ENCODE measurements at places on chromosomes 3 and 15.

GRCh38 chr3:43994657-43995546 lies 246.8 kb upstream of the TOPAZ1 start:
- DNase-seq: no peak

GRCh38 chr3:161177991-161178390 lies 43.1 kb upstream of the NMD3 start:
- no peak for DNase-seq

DNA sequence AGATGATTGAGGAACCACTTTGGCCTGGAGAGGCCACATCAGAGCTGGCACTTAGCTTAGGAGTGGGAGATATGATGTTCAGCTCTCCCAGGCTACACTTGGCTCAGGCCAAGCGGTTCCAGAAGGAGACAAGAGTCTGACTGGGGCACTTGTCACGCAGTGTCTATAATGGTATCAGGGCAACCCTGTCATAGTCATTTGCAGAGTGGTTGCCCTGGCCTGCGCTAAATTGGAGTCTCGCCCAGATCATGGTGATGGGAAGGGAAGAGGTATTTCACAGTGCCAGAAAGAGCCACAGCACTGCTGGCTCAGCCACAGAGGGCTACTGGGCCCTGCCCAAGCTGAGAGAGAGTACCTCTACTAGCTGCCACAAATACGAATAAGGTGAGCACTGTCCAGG lies 186.9 kb upstream of the CRBN start:
- DNase-seq: no peak

GRCh38 chr15:83108266-83109219 lies 1.1 kb downstream of the TM6SF1 start:
- no peak for DNase-seq

DNA sequence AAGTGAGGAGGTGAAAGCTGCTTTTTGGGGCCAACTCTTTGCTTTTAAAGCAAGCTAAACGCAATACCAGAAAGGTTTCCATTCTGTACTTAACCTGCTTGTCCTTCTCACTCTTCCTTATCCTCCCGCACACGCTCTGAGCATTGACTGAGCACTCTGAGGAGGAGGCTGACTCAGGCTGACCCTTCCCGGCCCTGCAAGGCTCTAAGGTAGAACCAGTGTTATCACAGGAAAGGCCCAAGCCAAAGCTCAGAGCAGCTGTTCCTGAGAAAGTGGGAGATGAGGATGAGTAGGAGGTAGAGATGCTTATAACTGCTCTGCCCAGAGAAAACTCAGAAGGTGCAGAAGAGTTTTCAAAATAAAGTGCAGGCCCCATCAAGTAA lies 2.3 kb downstream of the B3GNT5 start:
- DNase-seq: no peak

GRCh38 chr15:69763831-69764230 lies 311.2 kb downstream of the RPLP1 start:
- no peak for DNase-seq

GRCh38 chr15:54722342-54722986 lies 474.3 kb downstream of the RSL24D1 start:
- DNase-seq: no peak

- DNase-seq: no peak
These were observed 35.2 kb downstream of the SEC22A start for GRCh38 chr3:123236902-123237301.

DNA sequence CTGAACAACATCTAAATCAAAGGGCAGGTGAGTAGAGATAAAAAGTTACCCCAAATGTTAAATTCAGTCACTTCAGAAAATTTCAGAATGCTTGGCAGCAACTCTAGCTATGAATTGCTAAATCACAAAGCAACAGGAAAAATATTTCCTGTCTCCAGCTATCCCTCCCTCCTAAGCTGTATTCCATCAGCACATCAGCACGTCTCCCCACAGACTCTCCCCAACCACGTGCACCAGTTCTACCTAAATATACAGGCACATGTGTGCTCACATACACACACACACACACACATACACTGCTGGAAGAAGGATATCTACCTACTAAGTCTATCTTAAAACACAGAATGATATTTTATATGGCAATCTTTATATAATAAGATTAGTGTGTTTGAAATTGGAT lies 177.1 kb upstream of the ARHGEF26 start:
- DNase-seq: no peak

DNA sequence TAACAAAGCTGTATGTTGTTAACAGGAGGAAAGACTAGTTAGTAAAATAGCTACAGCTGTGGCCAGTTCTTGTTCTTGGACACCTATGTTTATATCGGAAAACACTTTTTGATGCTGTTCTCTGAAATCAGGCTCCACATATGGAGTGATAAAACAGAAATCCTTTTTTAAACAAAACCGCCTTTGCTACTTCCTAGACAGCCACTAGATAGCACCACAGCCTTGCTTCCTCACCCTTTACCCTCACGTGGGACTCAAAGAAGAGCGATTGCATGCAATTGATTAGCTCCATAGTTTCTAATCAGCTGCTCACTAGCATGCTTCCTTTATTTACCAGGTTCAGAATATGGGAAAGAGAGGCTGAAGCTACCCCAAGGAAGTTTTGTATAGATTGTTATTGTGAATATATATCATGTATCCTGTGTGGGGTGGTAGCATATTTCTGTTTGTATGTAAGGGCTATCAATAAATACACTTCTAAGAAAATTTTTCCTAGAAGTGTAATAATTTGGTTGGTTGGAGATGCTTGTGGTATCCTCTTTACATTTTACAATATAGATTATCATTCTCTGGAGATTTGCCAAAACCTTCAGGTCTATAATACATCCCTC lies 4.3 kb upstream of the MTFMT start:
- DNase-seq: no peak

DNA sequence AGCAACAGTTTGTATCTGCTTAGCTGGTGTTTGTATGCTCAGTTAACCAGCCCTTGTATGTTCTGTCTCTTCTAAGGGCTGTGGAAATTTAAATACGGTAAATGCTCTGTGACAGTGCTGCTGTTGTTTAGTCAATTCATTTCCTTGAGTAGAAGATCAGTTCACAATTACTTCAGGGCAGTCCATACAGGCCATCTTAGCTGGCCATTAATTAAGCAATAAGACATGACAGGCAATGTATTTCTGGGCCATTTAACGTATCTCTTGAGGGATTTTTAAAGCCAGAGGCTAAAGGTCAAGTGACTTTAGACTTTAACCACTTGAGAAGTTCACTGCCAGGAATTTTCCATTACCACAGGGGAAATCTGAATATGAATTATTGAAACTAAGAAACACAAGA lies 351.8 kb downstream of the ZIC1 start:
- no peak for DNase-seq

- no peak for DNase-seq
These were observed 69.4 kb downstream of the FHIT start for GRCh38 chr3:61181874-61182273.

GRCh38 chr15:40944510-40945296 lies 8.6 kb upstream of the CHAC1 start:
- DNase-seq: no peak

DNA sequence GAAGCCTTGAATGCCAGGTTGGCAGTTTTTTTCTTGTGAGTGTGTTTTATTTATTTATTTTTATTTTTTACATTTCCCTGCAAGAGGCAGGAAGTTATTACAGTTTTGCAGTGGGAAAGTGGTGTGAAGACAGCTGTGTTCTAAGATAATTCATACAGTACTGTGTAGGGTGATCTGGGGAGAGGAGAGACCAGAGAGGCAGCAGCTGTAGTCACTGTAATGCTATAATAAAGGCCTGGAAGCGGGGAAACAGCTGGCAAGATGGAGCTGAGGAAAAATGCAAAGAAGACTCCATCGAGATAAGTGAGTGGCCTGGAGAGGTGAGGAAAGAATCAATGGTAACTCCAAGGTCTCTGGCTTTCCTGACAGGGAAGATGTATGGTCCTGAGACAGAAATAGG lies 23.1 kb downstream of the CNTN3 start:
- no peak for DNase-seq

GRCh38 chr3:20561166-20561565 lies 375.2 kb upstream of the SGO1 start:
- DNase-seq: no peak

DNA sequence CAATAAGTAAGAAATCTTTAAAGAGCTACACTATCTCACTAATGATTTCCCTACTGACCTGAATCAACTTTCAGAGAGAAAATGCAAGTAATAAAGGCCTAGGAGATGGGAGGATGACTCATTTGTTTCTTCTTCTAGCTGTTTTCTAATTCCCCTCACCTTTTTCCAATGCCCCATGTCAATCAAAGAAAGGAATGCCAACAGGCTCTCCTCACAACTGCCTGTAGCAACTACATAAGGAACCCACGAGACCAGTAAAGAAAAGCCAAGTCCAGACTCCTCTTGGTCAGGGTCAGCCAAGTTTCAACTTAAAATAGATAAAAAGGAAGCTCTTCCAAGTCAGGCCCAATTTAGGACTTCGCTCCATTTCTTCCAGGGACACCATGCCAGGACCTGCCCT lies 201.9 kb downstream of the TNIK start:
- DNase-seq: no peak

- no peak for DNase-seq
These were observed 42.2 kb downstream of the CMSS1 start for GRCh38 chr3:99859825-99860224.

- no peak for DNase-seq
These were observed 13.0 kb downstream of the SV2B start for GRCh38 chr15:91113030-91113429.

DNA sequence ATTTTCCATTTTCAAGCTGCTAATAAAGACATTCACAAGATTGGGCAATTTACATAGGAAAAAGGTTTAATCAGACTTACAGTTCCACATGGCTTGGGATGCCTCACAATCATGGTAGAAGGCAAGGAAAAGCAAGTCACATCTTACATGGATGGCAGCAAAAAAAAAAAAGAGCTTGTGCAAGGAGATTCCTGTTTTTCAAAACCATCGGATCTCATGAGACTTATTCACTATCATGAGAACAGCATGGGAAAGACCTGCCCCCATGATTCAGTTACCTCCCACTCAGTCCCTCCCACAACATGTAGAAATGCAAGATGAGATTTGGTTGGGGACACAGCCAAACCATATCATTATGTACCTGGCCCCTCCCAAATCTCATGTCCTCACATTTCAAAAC lies 202.0 kb downstream of the FNDC3B start:
- DNase-seq: no peak

DNA sequence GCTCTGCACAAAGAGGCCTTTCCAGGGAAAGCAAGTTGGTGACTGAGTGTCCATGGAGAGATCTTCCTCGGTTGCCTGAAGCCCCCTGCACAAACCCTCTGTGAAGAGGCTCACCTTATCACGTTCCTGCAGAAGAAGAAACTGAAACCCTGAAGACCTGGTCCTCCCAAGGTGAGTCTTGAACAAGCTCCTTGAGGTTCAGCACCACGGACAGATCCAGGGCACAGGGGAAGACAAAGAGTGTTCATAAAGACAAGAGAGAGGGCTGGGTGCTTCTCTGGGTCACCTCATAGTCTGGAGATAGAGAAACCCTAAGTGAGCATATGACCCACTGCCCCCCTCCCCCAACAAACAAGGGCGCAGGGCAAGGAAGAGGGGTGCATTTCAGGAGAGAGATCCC lies 21.7 kb upstream of the TBC1D21 start:
- peak; percentile 27 for DNase-seq

GRCh38 chr3:15271785-15272381 lies 60.5 kb downstream of the SH3BP5 start:
- DNase-seq: peak; percentile 55

DNA sequence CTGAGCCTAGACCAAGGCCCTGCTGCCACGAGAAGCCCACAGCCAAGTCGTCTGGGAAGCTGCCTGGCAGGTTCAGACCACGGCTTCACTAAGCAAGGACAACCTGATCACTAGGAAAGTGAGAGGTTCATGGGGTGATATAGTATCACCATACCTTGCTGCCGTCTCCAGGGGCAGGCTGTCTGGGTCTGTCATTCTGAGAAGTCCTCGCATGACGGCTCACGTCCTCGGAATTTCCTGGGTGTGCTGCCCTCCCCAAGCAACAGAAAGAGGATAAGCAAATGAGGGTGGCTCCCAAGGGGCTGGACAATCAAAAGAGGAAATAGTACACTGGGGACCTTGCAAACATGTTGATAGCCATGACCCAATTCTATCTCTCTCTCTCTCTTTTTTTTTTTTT lies 207.4 kb upstream of the IGF1R start:
- no peak for DNase-seq

DNA sequence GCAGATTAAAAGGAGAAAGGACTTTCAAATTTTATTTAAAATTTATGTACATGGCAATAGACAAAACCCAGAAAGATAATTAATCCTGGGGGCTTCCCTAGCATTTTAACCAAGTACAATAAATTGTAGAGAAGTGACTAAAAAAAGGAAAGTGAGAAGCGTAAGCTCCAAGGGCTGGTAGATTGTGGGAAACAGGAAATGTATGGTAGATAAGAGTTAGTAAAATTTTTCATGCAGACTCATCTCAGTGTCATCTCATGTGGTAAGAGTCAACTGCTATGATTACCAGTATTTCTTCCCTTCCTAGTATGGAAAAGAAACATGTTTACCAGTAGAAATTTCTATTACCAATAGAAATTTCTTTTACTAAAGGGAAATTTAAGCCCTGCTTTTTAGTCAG lies 464.3 kb upstream of the AGTR1 start:
- DNase-seq: no peak

DNA sequence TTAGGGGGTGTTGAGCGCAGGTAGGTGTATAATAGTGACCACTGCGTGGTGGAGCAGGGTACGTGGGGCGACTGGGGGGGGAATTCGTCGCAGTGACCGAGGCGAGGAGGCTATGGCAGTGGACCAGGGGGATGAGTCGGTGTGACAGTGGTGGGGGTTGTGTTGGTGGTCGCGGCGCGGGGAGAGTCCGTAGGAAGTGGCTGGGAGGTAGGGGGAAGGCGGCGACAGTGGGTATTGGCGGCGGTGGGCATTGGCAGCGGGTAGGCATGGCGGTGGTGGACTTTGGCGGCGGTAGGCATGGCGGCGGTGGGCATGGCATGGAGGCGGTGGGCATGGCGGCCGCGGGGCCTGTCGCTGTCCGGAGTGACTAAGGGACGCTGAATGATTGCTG lies 739 bp downstream of the SNRPN start:
- DNase-seq: no peak

GRCh38 chr15:67189326-67190051 lies 65.0 kb downstream of the AAGAB start:
- DNase-seq: no peak

DNA sequence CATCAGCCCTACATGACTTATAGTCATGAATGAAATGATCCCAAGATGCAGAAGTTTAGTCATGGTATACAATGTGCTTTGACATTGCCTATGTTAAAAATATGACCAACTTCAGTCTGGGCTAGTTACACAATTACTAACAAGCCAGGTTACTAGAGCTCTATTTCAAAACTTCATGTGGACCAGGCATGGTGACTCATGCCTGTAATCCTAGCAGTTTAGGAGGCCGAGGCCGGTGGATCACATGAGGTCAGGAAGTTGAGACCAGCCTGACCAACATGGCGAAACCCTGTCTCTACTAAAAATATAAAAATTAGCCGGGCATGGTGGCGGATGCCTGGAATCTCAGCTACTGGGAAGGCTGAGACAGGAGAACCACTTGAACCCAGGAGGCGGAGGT lies 613.0 kb downstream of the CADM2 start:
- no peak for DNase-seq

GRCh38 chr3:49257187-49257586 lies 19.8 kb downstream of the C3orf62 start:
- DNase-seq: no peak

- DNase-seq: no peak
These were observed 176.5 kb downstream of the RAP2B start for GRCh38 chr3:153338487-153338886.
